ENCODE measurements at places on chromosomes 5 and 9. TPM values are rescaled to one million over a fixed set of nuclear protein-coding genes. Genes with fewer than 3 reads are reported as not detected.

The RLN1 gene
- not detected for total RNA-seq

The PKD2L2 gene
- not detected for total RNA-seq

The ASPN gene
- total RNA-seq: not detected

The RGS7BP gene
- under 0.01 TPM for total RNA-seq

The PRDM9 gene
- not detected for total RNA-seq

The EQTN gene
- total RNA-seq: not detected

The CD14 gene
- 0.26 TPM for total RNA-seq

All from epithelial cell of alveolus of lung (primary cell).